Neural progenitor cell (in vitro differentiated cells): ENCODE measurements at places on chromosomes 6 and 20. TPM values are rescaled to one million over a fixed set of nuclear protein-coding genes. Genes with fewer than 3 reads are reported as not detected.

DNA sequence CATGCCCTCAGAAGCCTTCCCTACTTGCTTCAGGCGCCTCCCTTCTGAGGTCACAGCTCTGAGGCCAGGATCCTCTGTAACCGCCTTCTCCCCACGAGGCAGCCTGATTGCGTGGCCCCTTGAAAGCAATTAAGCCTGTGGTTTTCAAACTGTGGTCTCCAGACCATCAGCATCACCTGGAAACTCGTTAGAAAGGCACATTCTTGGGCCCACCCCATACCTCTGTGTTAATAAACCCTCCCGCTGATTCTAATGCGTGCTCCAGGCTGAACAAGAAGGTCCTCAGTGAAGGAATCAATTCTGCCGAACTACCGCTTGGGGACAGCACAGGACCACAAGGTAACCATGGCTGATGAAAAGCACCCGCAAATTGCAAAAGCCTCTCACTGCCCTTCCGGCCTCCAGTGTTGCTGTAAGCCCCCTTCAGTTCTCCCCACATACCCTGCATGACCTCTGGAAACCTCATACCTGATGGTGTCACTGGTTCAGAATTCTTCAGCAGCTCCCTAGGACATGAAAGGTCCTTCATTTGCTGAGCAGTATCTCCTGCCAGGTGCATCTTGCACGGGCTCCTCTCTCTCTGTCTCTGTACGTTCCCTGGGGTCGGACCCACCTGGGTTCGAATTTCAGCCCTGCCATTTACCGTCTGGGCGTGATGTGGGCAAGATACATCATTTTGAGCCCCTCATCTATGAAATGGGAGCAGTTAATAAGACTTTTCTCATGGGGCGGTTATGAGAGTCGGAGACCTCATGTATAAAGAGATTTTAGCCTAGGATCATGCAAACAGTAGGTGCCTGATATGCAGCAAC is 93.3 kb upstream of the RNF24 start:
- H3K4me3 ChIP-seq, result no peak overlapping the region
- H3K27me3 ChIP-seq, result peaks cover 4% of the 10 kb centered on the region
- DNase-seq, result peak; percentile 88
- H3K36me3 ChIP-seq, result no peaks in the 10 kb centered on the region

DNA sequence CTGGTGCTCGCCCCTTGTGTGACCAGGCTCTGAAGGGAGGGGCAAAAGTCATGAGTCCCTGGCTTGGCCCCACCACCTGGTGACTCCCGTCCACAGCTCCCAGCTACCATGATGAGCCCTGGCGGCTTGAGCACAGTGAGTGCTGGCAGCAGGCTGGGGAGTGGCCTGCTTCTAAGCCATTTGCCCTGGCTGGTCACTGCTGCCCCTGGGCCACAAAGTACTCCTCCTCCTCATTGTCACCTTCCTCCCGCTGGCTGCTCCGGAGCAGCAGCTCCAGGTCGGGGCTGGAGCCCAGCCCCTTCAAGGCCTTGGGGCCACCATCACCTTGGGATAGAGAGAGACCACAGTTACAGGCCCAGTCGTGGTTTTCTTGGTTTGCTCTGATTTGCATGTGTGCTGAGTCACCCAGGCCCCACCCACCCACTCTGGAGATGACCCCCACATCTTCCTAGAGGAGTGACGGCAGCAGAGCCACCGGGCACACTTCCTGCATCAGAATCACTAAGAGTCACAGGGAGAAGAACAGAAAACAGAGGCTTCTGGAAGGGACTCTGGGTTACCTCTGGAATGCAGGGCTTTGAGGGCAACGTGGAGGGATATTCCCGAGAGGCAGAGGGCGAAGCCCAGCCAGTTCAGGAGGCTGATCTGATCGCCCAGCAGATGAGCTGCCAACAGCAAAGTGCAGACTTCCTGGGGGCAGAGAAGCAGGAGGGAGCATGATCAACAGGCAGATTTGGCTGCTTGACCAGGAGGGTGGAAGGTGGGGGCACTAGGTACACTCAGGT is 42.1 kb upstream of the CDH22 start:
- no peaks in the 10 kb centered on the region for H3K36me3 ChIP-seq
- H3K27me3 ChIP-seq, result peaks cover 2% of the 10 kb centered on the region
- DNase-seq, result peak; percentile 60
- peaks cover 48% of the 10 kb centered on the region for H3K4me1 ChIP-seq
- peak overlapping the region; percentile 70 for H3K27ac ChIP-seq
- H3K4me3 ChIP-seq, result no peak overlapping the region

GRCh38 chr6:118017301-118017848 is 110.3 kb downstream of the SLC35F1 start:
- peaks cover 8% of the 10 kb centered on the region for H3K4me1 ChIP-seq
- H3K36me3 ChIP-seq, result no peaks in the 10 kb centered on the region
- H3K27ac ChIP-seq, result no peak overlapping the region
- H3K27me3 ChIP-seq, result no peaks in the 10 kb centered on the region
- no peak overlapping the region for H3K4me3 ChIP-seq

EPPIN gene
- not detected in 2 replicates for total RNA-seq

DNA sequence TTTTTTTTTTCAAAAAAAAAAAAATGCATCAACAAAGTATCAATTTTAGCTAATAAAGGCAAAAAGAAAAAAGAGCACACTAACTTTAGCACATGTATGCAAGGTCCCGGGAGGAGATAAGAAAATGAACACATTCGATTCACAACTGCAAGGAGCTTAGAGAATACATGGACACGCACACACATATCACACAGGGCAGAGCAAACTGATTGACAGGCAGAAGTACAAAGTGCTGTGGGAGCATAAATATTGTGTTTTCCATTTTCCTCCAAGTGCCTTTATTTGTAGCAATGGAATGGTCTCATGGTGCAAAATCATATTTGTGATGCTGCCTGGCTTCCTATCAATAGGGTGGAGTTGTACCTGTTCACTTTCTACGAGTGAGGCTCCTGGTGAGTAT is 63.8 kb downstream of the SGK1 start:
- H3K36me3 ChIP-seq, result no peaks in the 10 kb centered on the region
- H3K4me3 ChIP-seq, result no peak overlapping the region

VWA7 gene
- total RNA-seq, result 0.15 and 0.34 TPM in 2 replicates

BMP6 gene
- total RNA-seq, result 0.37 and 0.41 TPM in 2 replicates

TRIM15 gene
- total RNA-seq, result not detected in 2 replicates

SIRPB2 gene
- total RNA-seq, result not detected in 2 replicates

- DNase-seq, result no peak
- H3K27me3 ChIP-seq, result peaks cover 7% of the 10 kb centered on the region
- H3K36me3 ChIP-seq, result no peaks in the 10 kb centered on the region
- no peak overlapping the region for H3K27ac ChIP-seq
- H3K4me3 ChIP-seq, result peak overlapping the region; percentile 73
- H3K4me1 ChIP-seq, result peaks cover 33% of the 10 kb centered on the region
These were observed 971 bp downstream of the NFKBIE start for GRCh38 chr6:44264154-44265006.

- H3K27me3 ChIP-seq, result no peaks in the 10 kb centered on the region
- DNase-seq, result no peak
- H3K4me1 ChIP-seq, result no peaks in the 10 kb centered on the region
- H3K36me3 ChIP-seq, result no peaks in the 10 kb centered on the region
- H3K27ac ChIP-seq, result no peak overlapping the region
These were observed 55.4 kb upstream of the ERVFRD-1 start for GRCh38 chr6:11166948-11167347.

HDAC2 gene
- 328 and 429 TPM in 2 replicates for total RNA-seq

TMC2 gene
- not detected in 2 replicates for total RNA-seq

PAK1IP1 gene
- 13.9 and 28.8 TPM in 2 replicates for total RNA-seq

DNA sequence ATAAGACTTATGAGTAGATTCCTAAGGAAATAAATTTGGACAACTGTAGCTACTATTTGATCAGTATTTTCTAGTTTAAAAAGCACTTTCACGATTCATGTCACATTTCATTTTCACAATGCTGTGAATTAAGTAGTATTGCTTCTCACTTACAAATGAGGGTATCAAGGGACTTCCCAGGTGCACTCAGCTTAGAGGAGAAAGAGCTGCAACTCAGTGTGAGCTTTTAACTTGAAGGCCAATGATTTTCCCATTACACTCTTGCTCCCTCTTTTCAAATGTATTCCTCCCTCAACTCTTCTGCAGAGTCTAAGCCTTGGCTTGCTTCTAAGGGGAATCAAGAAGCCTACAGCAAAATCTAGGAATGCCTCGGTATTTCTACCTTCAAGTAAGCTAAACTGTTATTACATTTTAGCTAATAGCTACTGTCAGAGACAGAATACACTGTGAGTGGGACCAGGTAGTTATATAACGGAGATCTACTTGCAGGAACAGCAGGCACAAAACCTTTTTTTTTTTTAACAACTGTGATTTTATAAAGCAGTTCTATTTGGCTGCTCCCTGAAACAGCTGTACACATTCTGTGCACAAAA is 339.0 kb downstream of the SYNE1 start:
- no peak overlapping the region for H3K27ac ChIP-seq
- DNase-seq, result no peak
- H3K36me3 ChIP-seq, result no peaks in the 10 kb centered on the region

DNA sequence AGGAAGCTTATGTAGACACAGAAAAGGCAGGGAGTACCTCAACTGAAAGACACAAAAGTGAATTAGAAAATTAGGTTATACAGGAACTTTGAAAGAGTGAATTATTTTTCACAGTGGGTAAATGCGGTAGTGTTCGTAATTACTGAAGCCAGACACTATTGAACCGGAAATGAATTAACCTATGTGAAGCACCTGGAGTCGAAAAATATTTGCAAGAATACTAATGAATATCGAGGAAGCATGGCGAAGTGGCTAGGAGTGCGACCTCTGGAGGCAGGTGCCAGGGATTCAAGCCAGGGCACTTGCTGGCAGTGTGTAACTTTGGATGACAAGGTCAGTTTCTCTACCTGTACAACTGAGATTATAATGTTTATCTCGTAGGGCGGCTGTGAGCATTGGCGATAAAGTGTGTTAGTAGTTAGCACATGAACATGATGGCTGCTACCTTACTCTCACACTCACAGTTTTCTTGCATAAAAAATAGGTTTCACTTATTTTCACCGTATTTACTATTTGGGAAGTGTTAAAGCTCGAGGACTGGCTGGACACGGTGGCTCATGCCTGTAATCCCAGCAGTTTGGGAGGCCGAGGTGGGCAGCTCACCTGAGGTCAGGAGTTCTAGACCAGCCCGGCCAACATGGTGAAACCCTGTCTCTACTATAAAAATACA is 567 bp upstream of the SLC18B1 start:
- peak; percentile 62 for DNase-seq
- peak overlapping the region; percentile 60 for H3K4me3 ChIP-seq
- no peaks in the 10 kb centered on the region for H3K36me3 ChIP-seq
- H3K27me3 ChIP-seq, result peaks cover 8% of the 10 kb centered on the region

- no peak overlapping the region for H3K27ac ChIP-seq
- DNase-seq, result no peak
These were observed 20.2 kb downstream of the PIM1 start for GRCh38 chr6:37190159-37190535.

DAAM2 gene
- total RNA-seq, result 2.1 and 3.2 TPM in 2 replicates

PREP gene
- 24.3 and 28.6 TPM in 2 replicates for total RNA-seq

DNA sequence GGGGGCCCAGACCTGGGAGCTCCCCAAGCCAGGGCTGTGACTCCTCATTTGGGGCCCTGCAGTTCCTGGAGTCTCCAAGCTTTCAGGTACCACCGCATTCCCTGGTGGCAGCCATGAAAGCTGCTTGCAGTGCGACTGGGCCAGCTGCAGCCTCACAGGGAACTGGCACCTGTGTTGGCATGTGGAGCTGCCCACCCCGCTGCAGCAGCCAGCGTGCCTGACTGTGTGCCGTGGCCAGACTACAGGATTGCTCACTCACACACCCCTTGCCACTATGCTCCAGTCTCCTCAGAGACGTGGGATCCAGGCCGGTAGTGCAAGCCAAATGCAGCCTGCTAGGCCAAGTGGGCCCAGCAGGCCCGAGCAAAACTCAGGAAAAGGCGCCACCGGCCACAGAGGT is 450.7 kb downstream of the COL12A1 start:
- H3K4me3 ChIP-seq, result no peak overlapping the region
- no peaks in the 10 kb centered on the region for H3K27me3 ChIP-seq

GRCh38 chr20:59259946-59260345 is 40.5 kb upstream of the EDN3 start:
- H3K36me3 ChIP-seq, result no peaks in the 10 kb centered on the region
- H3K27ac ChIP-seq, result no peak overlapping the region
- no peaks in the 10 kb centered on the region for H3K4me1 ChIP-seq

DNA sequence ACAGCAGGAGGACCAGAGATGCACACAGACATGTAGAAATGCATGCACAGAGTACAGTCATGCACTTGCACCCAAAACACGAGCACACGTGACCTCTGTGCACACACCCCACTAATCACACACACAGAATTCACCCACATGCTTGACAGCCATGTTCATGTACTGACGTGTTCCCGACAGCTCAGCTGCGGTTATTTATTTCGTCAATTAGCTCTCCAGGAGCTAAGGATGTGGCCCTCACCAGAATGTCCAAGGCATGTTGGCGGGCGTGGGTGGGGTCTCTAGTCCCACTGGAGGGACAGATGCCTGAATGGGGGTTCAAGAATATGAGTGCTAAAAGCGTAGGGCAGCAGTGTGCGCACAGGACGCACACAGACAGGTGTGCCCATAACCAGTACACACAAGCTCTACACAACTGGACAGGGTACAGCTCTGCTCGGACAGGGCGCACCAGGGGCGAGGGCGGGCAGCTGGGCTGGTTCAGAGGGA is 571 bp upstream of the PRPF6 start:
- DNase-seq, result no peak
- H3K27me3 ChIP-seq, result peaks cover 9% of the 10 kb centered on the region
- no peaks in the 10 kb centered on the region for H3K36me3 ChIP-seq
- H3K4me1 ChIP-seq, result peaks cover 18% of the 10 kb centered on the region

DNA sequence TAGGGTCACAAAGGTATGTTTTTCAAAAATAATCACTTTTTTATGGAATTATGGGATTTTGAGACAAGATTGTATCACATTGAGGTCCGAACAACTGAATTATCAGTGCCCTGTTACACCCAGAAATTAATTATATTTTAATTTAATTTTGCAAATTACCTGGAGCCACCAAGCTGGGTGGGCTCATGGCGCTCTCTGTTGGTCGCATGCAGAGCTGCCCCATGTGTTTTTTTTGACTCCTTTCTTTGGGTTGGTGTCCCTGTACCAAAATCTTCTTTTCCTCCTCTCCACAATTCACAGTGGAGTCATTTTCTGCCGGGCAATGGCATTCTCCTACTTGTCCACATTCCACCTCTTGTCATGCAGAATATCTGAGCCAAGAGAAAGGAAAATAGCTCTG is 38.9 kb upstream of the FRMD1 start:
- H3K27me3 ChIP-seq, result no peaks in the 10 kb centered on the region
- H3K4me3 ChIP-seq, result no peak overlapping the region
- no peak overlapping the region for H3K27ac ChIP-seq
- no peaks in the 10 kb centered on the region for H3K36me3 ChIP-seq
- H3K4me1 ChIP-seq, result no peaks in the 10 kb centered on the region

DNA sequence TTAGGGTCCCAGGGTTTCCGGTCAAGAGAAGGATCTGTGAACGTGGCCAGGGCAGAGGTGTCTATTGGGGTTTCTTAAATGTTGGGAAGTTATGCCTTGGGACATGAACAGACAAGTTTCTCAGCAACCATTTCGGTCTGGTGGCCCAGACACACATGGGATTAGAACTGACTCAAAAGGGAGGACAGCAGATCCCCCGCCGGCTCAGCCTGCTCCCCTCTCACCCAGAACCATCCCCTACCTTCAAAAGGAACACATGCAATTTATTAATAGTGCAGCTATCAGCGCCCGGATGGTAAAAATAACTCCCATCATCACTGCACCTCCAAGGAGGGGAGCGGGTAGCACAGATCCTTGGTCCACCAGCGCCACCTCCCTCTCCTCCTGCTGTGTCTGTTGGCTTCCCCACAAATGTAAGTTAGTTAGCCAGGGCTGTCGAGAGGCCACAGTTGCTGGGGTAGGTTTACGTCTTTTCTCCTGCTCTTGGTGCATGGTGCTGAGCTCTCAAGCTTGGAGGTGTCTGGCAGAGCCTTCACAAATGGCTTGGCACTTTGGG is 77.1 kb downstream of the TRAM2 start:
- peak overlapping the region; percentile 46 for H3K27ac ChIP-seq
- H3K27me3 ChIP-seq, result no peaks in the 10 kb centered on the region
- H3K4me1 ChIP-seq, result peaks cover 14% of the 10 kb centered on the region
- no peak for DNase-seq
- H3K36me3 ChIP-seq, result no peaks in the 10 kb centered on the region
